ENCODE measurements at places on chromosomes 6 and 20. TPM values are rescaled to one million over a fixed set of nuclear protein-coding genes. Genes with fewer than 3 reads are reported as not detected.

DNA sequence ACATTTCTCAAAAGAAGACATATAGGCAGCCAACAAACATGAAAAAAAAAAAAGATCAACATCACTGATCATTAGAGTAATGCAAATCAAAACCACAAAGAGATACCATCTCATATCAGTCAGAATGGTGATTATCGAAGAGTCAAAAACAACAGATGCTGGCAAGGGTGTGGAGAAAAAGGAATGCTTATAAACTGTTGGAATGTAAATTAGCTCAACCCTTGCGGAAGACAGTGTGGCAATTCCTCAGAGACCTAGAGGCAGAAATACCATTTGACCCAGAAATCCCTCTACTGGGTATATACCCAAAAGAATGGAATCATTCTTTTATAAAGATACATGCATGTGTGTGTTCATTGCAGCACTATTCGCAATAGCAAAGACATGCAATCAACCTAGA is 303.8 kb upstream of the THEMIS start:
- H3K27me3 ChIP-seq, result no peaks in the 10 kb centered on the region
- no peak for DNase-seq
- H3K27ac ChIP-seq, result no peak overlapping the region
- H3K4me3 ChIP-seq, result no peak overlapping the region
- peaks cover 2% of the 10 kb centered on the region for H3K36me3 ChIP-seq
- H3K4me1 ChIP-seq, result no peaks in the 10 kb centered on the region

- H3K36me3 ChIP-seq, result no peaks in the 10 kb centered on the region
- no peak overlapping the region for H3K4me3 ChIP-seq
- no peaks in the 10 kb centered on the region for H3K4me1 ChIP-seq
- no peaks in the 10 kb centered on the region for H3K27me3 ChIP-seq
- no peak for DNase-seq
These were observed 170.8 kb downstream of the SASH1 start for GRCh38 chr6:148513145-148514071.

- no peaks in the 10 kb centered on the region for H3K27me3 ChIP-seq
- H3K27ac ChIP-seq, result no peak overlapping the region
- H3K4me1 ChIP-seq, result no peaks in the 10 kb centered on the region
These were observed 87.0 kb upstream of the CEP162 start for GRCh38 chr6:84314377-84314898.

DNA sequence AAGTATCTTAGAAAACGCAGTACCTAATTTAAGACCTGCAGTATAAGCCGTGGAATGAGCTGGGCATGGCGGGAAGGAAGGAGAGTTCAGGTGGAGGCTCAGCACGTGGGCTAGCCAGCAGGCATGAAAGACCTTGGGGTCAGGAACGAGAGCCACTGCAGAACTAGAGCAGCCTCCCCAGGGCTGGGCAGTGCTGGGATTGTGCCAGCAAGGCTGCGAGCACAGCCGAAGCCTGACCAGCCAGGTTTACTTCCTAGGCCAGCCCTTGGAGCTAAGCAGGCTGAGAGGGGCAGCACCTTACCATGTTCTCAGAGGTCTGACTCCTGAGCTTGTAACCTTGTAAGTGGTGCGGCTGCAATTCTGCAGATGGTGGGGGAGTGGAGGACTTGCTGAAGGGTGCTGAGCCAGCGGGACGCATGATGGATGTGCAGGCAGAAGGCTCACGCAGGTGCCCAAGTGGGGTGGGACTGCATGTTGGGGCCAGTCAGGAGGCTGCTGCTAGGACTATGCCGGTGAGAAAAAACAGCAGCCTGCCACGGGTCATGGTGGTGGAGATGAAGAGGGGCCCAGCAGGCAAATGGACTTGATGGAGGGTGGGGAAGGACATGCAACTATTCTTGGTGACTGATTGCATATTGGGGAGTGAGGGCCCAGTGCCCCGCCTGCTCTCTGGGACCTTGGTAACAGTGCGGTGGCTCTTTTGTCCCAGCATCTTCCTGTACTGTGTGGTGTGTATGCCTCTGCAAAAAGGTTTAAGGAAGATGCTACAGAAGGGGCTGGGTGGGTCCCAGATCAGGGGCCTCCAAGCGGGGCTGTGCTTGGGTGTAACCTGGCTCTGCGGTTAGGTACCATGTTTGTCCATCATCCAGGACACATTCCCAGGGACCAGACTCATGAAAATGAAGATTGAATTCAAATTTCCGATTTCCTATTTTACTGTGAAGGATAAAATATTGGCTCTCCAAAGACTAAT is 37.6 kb upstream of the IRF4 start:
- no peaks in the 10 kb centered on the region for H3K27me3 ChIP-seq
- no peak overlapping the region for H3K27ac ChIP-seq
- no peak overlapping the region for H3K4me3 ChIP-seq
- H3K36me3 ChIP-seq, result no peaks in the 10 kb centered on the region

GRCh38 chr20:6026051-6026450 is 27.8 kb downstream of the LRRN4 start:
- H3K27ac ChIP-seq, result no peak overlapping the region
- H3K27me3 ChIP-seq, result no peaks in the 10 kb centered on the region
- DNase-seq, result no peak

GRCh38 chr6:134007077-134007476 is 45.3 kb downstream of the SLC2A12 start:
- H3K4me3 ChIP-seq, result no peak overlapping the region
- no peak overlapping the region for H3K27ac ChIP-seq
- no peaks in the 10 kb centered on the region for H3K27me3 ChIP-seq
- no peaks in the 10 kb centered on the region for H3K36me3 ChIP-seq
- no peaks in the 10 kb centered on the region for H3K4me1 ChIP-seq

GRCh38 chr6:125469915-125470314 is 168.1 kb upstream of the HDDC2 start:
- no peak overlapping the region for H3K4me3 ChIP-seq
- no peak overlapping the region for H3K27ac ChIP-seq
- no peaks in the 10 kb centered on the region for H3K4me1 ChIP-seq

DNA sequence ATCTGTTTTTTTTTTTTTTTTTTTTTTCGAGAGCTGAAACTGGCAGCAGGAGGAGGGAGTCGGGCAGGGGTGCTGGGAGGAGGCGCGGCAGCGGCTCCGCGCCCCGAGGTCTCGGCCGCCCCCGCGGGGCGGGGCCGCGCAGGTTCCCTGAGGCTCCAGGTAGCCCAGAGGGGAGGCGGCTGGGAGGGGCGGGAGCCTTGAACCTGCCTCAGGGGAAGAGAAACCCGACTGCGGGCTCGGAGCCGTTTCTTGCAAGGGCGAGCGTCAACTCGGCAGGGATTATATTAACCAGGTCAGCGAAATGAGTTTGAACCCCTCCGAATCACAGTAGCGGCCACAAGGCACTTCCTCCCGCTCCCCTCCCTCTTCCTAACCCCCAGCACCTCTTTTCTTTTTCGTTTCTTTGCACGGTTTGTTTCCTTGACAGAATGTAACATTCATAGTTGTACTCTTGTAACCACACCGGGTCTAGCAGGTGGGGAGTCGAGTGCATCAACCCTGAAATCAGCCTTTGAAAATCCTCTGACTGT is 2.0 kb downstream of the MYB start:
- DNase-seq, result peak; percentile 68
- peaks cover 14% of the 10 kb centered on the region for H3K4me1 ChIP-seq
- H3K36me3 ChIP-seq, result no peaks in the 10 kb centered on the region
- no peaks in the 10 kb centered on the region for H3K27me3 ChIP-seq
- no peak overlapping the region for H3K27ac ChIP-seq

- H3K36me3 ChIP-seq, result no peaks in the 10 kb centered on the region
- no peaks in the 10 kb centered on the region for H3K4me1 ChIP-seq
- no peak overlapping the region for H3K27ac ChIP-seq
- H3K4me3 ChIP-seq, result no peak overlapping the region
- DNase-seq, result no peak
- no peaks in the 10 kb centered on the region for H3K27me3 ChIP-seq
These were observed 62.0 kb upstream of the SNAP91 start for GRCh38 chr6:83770910-83771309.

GRCh38 chr6:5442319-5442718 is 181.0 kb downstream of the FARS2 start:
- no peaks in the 10 kb centered on the region for H3K27me3 ChIP-seq
- no peak overlapping the region for H3K27ac ChIP-seq
- H3K4me3 ChIP-seq, result no peak overlapping the region
- H3K4me1 ChIP-seq, result peaks cover 2% of the 10 kb centered on the region
- no peak for DNase-seq

GRCh38 chr20:8795404-8795803 is 273.5 kb upstream of the PLCB4 start:
- H3K36me3 ChIP-seq, result no peaks in the 10 kb centered on the region
- no peak overlapping the region for H3K27ac ChIP-seq
- H3K4me1 ChIP-seq, result no peaks in the 10 kb centered on the region
- H3K27me3 ChIP-seq, result no peaks in the 10 kb centered on the region
- H3K4me3 ChIP-seq, result no peak overlapping the region

- H3K36me3 ChIP-seq, result no peaks in the 10 kb centered on the region
- no peak overlapping the region for H3K27ac ChIP-seq
- no peaks in the 10 kb centered on the region for H3K27me3 ChIP-seq
- DNase-seq, result no peak
- no peaks in the 10 kb centered on the region for H3K4me1 ChIP-seq
- H3K4me3 ChIP-seq, result no peak overlapping the region
These were observed 217.9 kb upstream of the FOXA2 start for GRCh38 chr20:22802296-22802695.

Gene ZBP1
- 36.9 TPM for total RNA-seq

Gene SLC12A5
- not detected for total RNA-seq

Gene ZBTB46
- 1.6 TPM for total RNA-seq

Data from B cell (primary cell).